Fibroblast of villous mesenchyme (primary cell): ENCODE measurements at places on chromosomes 4 and X.

DNA sequence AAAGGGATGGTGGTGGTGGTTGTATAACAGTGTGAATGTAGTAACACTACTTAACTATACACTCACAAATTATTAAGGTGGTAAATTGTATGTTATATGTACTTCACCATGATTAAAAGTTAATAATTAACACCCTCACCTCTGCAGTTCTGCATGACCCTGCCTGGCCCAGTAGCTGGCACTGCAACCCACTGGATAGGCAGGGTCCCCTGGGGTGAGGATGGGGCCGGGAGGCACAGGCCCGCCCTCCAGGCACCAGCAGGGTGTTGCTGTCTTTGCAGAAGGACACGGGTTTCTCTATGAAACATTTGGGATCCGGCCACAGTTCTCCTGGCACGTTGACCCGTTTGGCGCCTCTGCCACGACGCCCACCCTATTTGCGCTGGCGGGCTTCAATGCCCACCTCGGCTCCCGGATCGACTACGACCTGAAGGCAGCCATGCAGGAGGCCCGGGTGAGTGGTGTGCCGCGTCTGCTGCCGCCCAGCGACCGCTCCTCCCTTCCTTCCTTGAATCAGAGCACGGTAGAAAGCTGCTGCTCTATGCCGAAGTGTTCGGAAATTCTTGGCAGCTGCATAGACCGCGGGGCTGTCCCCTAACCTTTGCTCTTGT, 11.8 kb downstream of the MAN2B2 start:
- DNase-seq = no peak

DNA sequence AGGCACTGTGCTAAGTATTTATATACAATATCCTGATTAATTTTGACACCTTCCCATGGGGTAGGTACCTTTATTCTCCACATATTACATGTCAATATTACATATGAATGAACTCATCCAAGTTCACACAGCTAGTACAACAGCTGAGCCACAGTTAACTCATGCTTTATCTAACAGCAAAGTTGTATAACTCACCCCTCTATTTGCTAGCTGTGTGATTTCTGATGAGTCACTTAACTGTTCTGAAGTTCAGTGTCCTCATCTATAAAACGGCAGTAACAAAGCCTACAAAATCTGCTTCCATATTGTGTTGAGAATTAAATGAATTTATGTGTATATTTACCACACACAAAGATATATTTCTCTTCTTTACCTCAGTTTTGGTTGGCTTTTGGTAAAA, 48.2 kb upstream of the KDR start:
- peak; percentile 49 for DNase-seq

DNA sequence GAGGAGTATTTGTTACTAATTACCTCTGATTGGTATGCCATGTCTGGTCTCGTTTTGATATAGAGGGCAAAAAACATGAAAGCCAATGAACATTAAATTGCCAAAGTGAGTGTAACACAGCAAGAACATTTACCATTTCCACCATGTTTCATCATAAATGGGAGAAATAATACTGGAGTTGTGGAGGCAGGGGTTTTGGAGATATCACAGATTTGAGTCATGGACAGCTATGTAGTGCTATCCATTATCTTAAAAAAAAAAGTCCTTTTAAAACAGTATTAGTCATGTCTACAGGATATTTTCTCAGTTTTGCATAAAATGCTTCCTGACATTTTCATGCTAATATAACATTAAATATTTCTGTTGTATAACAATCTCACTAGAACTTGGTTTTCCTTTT, 301.2 kb downstream of the IL1RAPL1 start:
- DNase-seq = no peak

GRCh38 chr4:65311120-65311519, 359.2 kb downstream of the EPHA5 start:
- DNase-seq = no peak

GRCh38 chrX:108000751-108001150, 18.6 kb upstream of the TEX13B start:
- no peak for DNase-seq

DNA sequence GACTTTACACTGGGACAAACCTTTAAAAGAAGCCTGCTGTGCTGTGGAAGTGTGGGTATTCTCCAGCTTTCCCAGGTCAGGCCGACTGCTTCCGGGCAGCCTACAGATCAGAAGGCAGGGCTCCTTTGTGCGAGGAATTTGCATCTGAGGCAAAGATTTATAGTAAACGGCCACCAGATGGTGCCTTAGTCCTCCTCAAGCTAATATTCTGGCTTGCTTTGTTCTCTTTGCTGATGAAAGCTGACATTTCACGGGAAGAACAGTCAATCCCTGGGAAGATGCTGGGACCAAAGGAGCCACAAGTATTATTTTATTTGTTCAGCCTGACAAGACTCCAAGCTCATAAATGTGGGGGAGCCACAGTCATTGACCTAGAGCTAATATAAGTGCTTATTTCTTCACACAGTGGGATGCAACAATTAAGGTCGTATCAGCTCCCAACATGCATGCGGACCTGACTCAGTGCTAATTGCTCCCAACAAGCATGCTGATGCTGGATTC, 120.7 kb upstream of the TRIM2 start:
- DNase-seq = peak; percentile 79

DNA sequence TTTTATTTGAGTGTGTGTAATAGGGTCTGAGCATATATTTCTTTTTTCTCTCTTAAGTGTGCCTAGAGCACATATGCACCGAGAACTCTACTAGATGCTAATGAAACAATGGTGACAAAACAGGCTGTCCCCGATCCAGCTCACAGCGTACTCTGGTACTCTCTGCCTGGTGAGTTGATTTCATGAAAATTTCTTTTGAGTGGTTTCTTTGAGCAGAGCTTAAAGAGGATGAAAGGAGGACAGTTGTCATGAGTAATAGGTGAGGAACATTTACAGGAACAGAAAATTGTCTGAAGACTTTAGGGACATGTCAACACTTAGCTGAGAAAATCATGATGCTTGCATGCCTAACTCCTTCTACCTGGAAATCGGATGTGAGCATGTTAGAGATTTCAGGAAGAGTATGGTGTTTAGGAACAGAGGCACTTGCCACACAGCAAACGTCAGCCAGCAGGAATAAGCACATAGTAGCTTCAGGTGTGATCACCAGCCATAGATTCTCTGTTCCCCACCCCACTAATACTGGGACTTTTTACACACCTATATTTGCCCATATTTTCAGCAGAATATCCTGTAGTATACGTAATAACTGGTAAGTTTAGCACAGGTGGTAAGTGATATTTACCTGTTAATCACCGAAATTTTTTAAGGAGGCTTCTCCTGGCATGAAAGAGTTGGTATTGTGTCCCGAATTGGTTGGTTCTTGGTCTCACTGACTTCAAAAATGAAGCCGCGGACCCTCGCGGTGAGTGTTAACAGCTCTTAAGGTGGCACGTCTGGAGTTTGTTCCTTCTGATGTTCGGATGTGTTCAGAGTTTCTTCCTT, 111.1 kb downstream of the ZNF330 start:
- DNase-seq = no peak

GRCh38 chr4:145907390-145907789, 31.2 kb downstream of the ZNF827 start:
- peak; percentile 5 for DNase-seq

DNA sequence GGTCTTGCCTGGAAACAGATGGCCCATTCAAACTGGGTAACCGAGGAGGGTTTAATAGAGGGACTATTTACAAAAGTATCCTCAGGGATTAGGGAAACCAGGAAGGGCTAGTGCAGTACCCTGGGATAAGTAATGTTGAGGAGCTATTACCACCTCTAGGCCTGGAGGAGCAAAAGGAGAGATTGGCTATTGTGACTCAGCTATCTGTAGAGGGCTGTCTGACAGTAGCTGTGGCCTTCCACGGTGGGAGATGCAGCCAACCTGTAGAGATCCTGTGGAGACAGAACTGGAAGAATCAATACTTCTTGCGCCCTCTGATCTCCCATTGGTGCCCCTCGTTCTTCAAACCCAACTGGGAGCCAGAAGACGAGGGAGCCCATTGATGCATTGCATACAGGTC, 34.1 kb upstream of the RPS6KA3 start:
- DNase-seq = no peak

DNA sequence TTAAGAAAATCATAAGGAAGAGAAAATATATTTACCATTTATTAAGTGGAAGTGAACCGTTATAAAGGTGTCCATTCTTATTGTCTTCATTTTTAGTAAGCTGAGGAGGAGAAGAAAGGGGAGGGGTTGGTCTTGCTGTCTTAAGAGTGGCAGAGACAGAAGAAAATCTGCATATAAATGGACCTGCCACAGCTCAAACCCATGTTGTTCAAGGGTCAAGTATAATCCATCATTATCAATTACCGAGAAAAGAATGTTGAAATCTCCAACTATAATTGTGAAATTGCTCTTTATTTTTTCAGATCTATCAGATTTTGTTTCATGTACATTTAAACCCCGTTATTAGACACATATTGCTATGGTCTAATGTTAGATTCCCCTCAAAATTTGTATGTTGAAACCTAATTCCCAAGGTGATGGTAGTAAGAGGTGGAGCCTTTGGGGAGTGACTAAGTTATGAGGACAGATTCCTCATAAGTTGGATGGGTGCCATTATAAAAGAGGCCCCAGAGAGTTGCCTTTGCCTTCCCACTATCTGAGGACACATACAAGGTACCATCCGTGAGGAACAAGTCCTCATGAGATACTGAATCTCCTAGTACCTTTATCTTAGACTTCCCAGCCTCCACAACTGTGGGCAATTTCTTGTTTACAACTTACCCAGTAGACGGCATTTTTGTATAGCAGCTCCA, 58.5 kb upstream of the SMAD1 start:
- DNase-seq = no peak
